Activated T-helper 2 cell treated with anti-CD3 and anti-CD28 coated beads, Interferon-gamma antibody, Interleukin-2, Interleukin-4, amounts not matched to agents 10 μg/mL and 5 μg/mL and 100 μg/mL, durations not matched to agents 14 hours and 24 hours and 36 hours (primary cell): ENCODE measurements at places on chromosomes 11 and 22.

GRCh38 chr11:23644443-23644842, 784.2 kb upstream of the CCDC179 start:
- no peak for DNase-seq

GRCh38 chr11:20258376-20258895, 98.2 kb upstream of the DBX1 start:
- no peak for DNase-seq

- peak; percentile 10 for DNase-seq
These were observed 697 bp upstream of the PAFAH1B2 start for GRCh38 chr11:117143390-117143789.

- no peak for DNase-seq
These were observed 49.8 kb downstream of the CDKN1C start for GRCh38 chr11:2835751-2836150.
